HuH-7 (cell line): ENCODE measurements at places on chromosomes 1 and 21.

GRCh38 chr1:216884614-216885229 is 161.5 kb upstream of the ESRRG start:
- no peak for DNase-seq

GRCh38 chr1:117537291-117537920 is 68.4 kb upstream of the TENT5C start:
- peak; percentile 23 for DNase-seq

GRCh38 chr1:172393354-172393753 is 27.1 kb upstream of the C1orf105 start:
- DNase-seq = no peak

- no peak for DNase-seq
These were observed 56.4 kb downstream of the SASS6 start for GRCh38 chr1:100076319-100076718.

GRCh38 chr1:1449099-1449739 is at the start of gene ATAD3C:
Gene ATAD3C (plus strand): TSS chr1:1449689. CDS start chr1:1450684, 995 bp downstream.
- DNase-seq = no peak

GRCh38 chr21:42467140-42467983 is 28.7 kb downstream of the RSPH1 start:
- DNase-seq = peak; percentile 44

- no peak for DNase-seq
These were observed 6.8 kb upstream of the OTUD7B start for GRCh38 chr1:150017206-150017750.

GRCh38 chr1:4090556-4090955 is 190.5 kb upstream of the C1orf174 start:
- no peak for DNase-seq
